Activated CD8-positive, alpha-beta memory T cell treated with anti-CD3 and anti-CD28 coated beads, Interleukin-2, amount 10 ng/mL, durations not matched to agents 7 days and 5 days (primary cell): ENCODE measurements at places on chromosomes 13 and 19. TPM values are rescaled to one million over a fixed set of nuclear protein-coding genes. Genes with fewer than 3 reads are reported as not detected.

DNA sequence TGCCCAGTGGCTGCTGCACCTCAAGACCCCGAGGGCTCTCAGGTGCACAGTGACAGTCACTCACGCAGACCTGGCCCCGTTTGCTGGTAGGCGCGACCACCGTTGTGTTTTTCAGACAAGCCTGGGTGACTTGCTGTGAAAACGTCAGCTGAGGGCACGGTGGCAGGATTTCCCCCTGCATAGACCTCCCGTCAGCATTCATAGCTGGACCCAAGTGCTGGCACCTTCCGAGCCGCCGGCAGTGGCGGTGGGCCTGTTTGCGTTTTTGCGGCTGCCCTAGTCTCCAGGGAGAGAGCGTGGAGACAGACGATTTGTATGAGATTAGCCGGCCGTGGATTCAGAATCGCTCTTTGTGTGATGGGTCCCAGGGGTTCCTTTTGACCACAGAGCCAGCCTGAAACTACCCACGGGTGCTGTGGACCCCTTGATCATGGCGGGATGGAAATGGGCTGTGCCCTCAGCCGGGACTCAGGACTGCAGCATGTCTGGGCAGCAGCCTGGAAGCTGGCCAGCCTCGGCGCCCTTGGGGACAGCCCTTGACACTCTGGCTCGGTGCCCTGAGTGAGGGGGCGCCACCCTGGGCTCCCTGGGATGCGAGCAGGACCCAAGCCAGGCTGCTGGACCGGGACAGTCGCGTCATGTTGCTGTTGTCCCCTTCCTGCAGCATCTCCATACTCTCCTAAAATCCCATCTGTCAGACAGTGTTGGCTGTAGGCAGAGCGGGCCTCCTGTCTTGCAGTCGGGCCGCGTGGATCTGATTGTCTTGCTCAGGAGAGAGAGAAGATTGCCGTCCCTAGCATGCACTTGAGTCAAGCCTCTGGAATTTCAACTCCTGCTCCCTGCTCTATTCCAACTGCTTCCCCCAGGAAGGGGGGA lies 8.6 kb downstream of the KDM4B start:
- no peak for DNase-seq

DNA sequence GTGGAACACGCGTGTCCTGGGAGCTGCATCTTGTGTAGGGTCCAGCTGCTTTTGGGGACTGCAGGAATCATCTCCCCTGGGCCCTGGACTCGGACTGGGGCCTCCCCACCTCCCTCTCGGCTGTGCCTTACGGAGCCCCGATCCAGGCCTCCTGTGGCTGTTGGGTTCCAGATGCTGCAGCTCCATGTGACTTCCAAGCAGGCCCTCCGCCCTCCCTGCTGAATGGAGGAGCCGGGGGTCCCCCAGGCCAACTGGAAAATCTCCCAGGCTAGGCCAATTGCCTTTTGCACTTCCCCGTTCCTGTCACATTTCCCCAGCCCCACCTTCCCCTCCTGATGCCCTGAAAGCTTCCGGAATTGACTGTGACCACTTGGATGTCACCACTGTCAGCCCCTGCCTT lies 6.2 kb upstream of the PGLS start:
- DNase-seq = no peak

DNA sequence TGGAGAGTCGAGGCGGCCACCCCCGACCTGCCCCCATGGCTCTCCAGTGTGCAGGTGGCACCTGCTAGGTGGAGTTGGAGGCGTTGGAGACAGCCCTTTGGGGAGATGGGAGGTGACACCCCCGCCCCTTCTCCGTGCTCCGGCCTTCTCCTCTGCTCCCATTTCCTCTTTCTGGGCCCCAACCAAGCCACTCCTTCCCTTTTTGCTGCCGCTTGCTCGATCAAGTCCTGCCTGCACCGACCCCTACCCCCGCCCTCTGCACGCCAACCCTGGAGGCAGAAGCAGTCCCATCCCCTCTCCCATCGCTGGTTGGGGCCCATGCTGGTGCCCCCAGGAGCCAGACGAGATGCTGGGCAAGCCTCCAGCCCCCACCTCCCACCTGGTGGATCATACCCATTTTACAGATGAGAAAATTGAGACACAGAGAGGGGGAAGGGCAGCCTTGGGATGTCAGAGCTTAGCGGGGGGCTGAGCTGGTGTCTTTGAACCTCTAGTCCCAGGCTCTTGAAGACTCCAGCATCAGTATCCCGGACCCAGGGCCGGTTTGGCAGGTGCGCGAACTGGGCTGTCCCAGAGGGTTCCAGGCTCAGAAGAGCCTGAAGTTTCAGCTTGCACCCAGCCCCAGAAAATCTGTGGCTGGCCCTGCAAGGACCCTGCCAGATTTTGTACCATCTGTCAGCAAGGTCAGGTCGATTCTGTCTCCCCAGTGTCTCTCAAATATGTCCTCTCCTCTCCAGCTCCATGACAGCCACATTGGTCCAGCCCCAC lies 10.3 kb downstream of the GNA15 start:
- no peak for DNase-seq

DNA sequence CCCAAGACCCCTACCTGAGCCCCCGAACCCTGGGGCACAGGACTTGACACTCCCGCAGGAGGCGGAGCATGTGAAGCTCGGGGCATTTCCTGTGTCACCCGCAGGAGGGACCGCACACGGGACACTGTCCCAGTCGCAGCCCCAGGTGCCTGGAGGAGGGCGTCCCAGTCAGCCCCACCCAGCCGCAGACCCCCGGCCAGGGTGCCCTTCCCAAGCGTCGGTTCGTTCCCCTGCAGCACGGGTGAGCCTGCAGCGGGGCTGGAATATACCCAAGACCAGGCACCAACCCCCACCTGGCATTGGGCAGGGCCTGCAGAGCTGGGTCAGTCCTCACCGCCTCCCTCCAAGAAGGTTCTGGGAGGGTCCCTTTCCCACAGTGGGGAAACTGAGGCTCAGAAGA lies 21.6 kb downstream of the TCF3 start:
- no peak for DNase-seq

- no peak for DNase-seq
Observed at GRCh38 chr19:43673637-43674036, 3.7 kb upstream of the PLAUR start.

DNA sequence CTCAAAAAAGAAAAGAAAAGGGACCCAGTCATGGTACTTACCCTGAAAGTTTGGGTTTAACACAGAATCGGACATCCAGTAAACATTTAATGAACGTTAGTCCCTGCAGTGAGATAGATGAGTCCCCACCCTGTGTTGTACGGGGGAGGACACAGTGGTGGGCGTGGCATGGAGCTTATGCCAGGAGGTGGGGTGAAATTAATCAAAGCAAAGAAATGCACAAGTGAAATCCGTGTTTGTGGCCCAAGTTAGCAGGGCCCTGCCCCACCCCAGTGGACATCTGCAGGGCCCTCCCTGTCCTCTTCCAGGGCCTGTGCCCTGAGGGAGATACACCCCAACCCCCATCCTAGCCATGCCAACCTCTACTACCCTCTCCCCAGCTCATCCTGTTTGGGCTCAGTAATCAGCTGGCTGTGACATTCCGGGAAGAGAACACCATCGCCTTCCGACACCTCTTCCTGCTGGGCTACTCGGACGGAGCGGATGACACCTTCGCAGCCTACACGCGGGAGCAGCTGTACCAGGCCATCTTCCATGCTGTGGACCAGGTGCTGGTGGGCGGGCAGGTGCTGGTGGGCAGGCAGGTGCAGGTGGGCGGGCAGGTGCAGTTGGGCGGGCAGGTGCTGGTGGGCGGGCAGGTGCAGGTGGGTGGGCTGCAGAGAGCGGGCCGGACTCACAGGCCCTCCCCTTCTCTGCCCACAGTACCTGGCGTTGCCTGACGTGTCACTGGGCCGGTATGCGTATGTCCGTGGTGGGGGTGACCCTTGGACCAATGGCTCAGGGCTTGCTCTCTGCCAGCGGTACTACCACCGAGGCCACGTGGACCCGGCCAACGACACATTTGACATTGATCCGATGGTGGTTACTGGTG lies 3.9 kb downstream of the MCOLN1 start:
- no peak for DNase-seq

DNA sequence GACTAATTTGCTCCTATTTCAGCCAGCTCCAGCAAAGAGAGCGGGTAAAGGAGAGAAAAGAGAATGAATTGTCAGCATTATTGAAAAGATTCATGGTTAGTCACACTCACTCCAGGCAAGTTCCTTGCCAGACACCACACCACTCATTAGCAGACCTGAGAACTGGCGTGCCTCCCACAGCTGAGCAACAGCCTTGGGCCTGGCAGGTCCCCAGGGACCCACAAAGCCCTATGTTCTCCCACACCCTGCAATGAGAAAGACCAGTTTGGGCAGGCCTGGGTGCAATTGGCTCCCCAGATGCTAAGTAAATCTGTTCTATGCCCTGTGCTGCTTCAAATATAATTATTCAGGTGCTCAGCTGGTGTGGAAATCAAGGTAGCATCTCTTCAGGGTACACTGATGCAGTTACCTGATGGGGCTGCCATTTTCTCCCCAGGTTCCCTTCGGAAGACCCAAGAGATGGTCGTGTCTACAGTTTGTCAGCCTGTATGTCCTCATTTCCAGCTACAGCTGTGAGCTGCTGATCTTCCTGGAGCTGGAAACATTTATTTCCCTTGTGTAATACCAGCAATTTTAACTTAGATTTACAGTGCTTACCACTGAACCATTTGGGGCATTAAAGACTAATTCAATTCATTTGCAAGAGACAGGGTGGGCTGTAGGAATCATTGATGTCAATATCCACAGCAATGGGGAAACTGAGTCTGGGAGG lies 405.0 kb downstream of the COG6 start:
- no peak for DNase-seq

GRCh38 chr19:19224150-19224851 lies 12.5 kb downstream of the NCAN start:
- DNase-seq = no peak

DNA sequence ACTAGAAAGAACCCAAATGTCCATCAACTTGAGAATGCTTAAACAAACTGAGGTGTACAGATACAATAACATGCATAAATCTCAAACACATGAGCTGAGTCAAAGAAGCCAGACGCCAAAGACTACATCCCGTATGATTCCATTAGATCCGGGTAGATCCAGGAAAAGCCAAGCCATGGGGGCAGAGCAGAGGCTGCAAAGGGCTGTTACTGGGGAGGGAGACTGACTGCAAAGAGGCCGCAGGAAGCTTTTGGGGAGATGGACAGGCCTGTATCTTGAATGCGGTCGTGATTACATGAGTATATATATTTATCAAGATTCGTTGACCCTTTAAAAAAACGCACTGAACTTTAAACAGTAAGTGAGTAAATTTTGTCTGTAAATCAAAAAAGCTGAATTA lies 28.7 kb downstream of the GGACT start:
- DNase-seq = peak; percentile 19

- DNase-seq = no peak
Observed at GRCh38 chr19:14655726-14656125, 18.9 kb downstream of the ADGRE3 start.

DNA sequence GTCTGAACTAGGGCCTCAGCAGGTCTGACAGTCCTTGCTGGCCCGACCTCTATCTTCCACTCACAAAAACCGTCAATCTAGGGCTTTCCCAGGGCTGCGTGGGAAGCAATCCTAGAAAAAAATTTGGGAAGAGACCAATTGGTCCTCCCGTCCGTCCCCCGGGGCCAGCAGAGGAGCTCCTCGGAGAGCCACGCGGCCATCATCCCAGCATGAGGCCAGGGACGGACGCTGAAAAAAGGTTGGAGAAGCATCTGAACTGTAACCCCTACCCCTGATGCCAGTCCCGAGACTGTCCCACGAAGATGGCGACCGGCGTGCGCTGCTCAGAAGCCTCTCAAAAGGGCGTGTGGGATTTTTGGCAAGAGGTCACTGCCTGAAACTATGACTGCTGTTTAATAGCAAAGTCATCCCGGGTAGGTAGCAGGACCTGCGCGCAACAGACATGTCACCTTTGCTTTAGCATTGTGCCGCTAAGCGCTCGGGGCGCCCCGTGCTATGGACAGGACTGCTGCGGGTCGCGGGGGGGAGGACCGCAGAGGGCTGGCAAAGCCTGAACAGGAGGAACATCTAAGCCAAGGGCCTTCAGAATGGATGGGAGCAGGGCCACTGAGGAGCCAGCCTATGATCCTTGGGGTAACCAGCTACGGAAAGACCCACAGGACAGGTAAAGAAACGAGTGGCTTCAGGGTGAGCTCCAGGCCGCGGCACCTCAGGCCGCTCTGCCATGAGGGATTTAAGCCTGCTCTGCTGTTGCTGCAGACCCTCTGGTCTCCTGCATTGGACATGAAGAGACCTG lies 10.6 kb downstream of the AKAP8 start:
- no peak for DNase-seq

DNA sequence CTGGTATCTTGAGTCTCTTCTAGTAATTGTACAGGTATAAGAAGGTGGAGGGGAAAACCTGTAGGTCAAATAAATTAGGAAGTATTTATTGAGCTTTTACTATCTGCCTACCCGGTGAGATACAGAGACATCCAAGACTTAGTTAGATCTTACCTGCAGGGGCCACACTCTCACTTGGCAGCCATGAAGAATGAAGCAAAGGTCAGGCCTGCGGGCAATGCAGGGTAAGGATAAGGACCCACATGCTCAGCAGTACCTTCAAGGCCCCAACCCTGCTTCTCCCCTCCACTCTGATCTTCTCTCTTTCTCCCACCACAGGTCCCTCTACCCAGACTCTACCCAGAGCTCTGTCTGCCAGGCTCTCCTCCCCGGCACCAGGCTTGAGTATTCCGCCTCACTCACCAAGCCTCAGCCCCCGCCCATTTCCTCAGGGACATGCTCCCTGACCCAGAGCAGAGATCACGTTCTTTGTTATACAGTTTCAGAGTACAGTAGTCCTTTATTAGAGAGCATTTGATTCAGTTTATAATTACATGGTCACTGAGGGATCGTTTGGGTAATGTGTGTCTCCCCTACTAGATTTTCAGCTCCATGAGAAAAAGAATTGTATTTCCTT lies 18.9 kb upstream of the CLDN10 start:
- no peak for DNase-seq

DNA sequence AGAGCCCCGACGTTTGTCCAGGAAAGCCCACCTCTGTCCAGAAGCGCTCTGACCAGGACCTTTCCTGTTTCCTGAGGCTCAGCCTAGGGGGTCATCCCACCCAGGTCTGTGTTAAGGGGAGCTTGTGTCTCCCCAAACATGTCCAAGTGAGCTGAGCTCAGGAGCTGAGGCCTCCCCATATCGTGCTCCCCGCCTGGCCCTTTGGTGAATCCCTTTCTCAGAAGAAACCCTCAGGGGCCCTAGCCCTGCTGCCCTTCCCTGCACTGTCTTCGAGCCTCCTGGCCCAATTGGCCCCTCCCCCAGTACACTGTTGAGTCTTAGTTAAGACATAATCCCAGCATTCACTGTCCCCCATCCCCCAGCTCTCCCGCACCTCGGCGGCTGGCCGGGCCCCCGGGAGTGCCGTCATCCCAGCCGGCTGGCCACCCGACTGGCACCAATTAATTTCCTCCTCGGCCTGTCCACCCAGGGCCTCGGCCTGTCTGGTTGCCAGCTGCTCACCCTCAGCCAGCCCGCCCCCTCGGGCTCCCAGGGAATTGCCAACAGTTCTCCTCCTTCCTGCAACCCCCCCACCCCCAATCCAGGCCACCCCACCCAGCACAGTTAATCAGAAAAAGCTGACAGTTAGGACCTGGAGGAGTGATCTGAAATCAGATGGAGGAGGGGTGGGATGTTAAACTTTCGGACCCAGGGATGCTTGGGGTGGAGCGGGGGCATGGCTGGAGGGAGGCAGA lies 13.6 kb downstream of the IER2 start:
- peak; percentile 77 for DNase-seq

The DHDH gene
- total RNA-seq = 0.96 TPM

The PCCA gene
- total RNA-seq = 17.9 TPM

The PPM1N gene
- total RNA-seq = 4.3 TPM

The ANKRD24 gene
- 1.4 TPM for total RNA-seq

The CEP89 gene
- total RNA-seq = 17.9 TPM

The SHANK1 gene
- total RNA-seq = not detected

The DENND1C gene
- 100 TPM for total RNA-seq

The SPC24 gene
- 85.5 TPM for total RNA-seq

The SLC25A23 gene
- 27.9 TPM for total RNA-seq
